ENCODE measurements at places on chromosomes 4 and X.
A peak's percentile ranks its signal among the peaks of the same experiment; 100 is the strongest.

- no peak for DNase-seq
These were observed 172.2 kb upstream of the ARHGAP24 start for GRCh38 chr4:85302756-85303155.

DNA sequence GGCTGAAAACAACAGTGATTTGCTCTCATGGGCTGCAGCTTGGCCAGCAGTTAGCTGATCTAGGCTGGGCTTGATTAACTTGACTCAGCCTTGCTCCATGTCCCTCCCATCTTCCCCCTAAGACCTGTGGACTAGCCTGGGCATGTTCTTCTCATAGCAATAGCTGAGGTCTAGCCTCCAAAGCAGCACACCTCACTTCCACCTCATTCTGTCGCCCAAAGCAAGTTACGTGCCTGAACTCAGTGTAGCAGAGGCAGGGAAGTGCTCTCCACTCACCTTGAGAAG lies 62.2 kb downstream of the EVC start:
- no peak for DNase-seq

DNA sequence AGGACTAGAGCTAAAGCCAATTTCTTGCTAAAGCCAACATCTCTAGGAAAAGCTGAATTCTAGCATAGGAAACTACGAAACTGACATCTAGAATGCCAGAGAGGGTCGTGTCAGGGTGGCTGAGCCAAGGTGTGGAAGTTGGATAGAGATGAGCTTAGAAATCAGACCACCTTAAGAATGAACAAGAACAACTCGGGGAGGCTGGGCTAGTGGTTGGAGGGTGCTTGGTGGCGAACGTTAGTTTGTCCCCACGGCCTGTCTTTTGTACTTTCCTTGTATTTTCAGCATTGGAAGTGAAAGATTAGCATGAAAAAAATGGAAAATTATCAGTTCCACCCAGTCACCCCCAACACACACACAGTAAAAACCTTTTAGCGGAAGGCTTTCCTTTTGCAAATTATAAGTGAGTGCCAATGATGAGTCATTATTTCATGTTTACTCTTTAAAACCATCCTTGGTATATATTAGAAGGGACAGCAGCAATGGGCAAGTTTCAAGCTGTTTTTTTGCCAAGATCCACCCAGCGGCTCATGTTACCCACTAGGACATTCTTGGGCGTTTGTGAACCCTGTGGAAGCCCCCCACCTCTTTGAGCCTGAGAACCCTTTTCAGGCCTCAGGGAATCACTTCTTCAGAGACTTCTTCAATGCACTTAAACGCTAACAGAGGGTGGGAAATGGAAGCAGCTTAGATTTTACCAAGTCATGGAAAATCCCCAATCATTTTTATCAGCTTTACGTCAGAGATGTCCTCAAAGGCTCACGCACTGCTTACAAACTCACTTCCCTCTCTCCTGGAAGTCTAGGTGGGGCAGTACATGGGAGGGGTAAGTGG lies 4.9 kb upstream of the PPEF1 start:
- DNase-seq, result no peak

DNA sequence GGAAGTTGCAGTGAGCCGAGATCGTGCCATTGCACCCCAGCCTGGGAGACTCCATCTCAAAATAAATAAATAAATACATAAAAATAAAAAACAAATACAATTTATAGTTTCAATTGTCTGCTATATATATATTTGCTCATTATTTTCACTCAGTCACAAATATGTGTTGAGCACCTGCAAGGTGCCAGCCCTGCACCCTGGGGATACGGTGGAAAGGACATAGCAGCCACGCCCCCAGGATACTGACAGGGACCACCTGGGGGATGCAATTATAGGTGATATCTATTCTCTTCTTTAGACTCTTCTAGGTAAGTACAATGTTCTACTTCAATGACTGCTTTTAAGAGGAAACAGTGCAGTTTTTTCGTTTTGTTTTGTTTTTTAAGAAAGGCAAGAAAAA lies 85.0 kb downstream of the JAKMIP1 start:
- no peak for DNase-seq

DNA sequence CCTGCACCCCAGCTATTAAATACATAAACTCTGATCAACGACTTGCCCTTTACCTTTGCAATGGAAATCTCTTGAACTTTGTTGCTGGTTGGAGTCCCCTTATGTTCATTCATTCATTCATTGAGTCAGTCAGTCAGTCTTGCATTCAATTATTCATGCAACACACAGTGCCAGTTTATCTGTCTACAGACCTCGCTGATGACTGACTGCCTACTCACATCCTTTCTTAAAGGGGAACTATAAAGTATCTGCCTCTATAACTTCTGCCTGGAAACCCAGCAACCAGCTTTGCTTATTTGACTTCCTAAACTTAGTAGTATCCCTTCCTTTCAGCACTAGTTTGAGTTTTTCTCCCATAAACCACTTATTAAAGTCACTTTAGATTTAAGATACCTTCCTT lies 620.8 kb upstream of the ADGRL3 start:
- no peak for DNase-seq

DNA sequence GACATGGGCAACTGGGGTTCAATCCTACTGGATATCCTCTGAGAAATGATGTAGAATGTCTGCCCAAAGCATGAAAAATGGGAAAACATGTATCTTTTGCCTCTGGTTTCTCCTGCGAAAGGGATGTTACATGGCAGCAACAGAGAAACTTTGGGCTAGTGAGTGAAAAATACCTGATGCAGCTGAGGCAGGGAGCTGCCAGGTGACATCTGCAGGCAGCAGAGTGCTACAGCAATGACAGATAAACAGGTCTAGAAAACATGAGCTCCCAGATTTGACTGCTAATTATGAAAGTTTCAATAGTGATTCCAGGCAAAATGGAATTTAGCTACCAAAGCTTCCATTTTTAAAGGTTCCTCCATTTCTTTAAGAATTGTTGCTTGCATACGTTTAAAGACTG lies 4.8 kb upstream of the CXCL1 start:
- DNase-seq, result no peak

GRCh38 chr4:24747234-24747975 lies 48.0 kb upstream of the SOD3 start:
- no peak for DNase-seq

GRCh38 chr4:176409627-176410026 lies 89.9 kb downstream of the SPCS3 start:
- DNase-seq, result no peak

DNA sequence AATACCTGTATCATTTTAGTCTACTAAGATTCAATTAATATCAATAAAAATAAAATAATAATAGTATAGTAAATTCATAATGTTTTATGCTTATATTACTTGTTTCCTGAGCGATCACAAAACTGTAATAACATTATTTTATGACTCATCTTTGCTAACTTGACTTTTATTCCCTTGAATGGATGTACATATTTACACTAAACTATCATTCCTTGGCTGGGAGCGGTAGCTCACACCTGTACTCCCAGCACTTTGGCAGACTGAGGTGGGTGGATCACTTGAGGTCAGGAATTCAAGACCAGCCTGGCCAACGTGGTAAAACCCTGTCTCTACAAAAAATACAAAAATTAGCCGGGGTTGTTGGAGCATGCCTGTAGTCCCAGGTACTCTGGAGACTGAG lies 104.0 kb upstream of the SLC34A2 start:
- no peak for DNase-seq

DNA sequence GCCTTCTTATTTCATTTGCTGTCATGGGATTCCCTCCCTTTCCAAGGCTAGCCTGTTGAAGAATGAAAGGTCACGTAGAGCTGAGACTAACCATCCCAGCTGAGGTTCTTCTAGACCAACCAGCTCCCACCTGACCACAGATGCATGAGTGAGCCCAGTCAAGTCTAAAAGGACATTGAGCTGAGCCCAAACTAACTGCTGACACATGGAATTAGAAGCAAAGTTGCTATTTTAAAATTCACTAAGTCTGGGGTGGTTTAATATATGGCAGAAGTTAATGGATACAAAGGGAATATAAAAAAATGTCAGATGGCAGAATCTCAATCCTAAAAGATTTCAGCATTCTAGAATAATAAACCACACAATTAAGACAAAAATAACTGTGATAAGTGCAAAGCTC lies 118.9 kb upstream of the RASGEF1B start:
- no peak for DNase-seq

DNA sequence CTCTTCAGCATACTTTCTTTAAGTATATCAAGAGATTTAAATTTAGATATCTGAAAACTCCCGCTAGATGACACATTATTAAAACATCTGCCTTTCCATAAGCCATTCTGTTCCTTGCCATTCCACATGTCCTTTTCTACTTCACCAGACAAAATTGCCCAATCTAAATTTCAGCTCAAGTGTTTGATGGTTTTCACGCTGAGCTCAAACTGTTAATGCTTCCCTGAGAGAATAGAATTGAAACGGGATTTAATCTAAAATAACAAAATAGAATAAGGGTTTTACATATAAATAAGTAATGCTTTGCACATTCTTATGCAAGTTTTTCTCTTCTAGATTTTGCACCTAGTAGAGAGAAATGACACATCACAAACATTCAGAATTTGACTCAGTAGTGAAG lies 764.5 kb upstream of the TENM3 start:
- DNase-seq, result no peak

- DNase-seq, result no peak
These were observed 162.8 kb upstream of the ARX start for GRCh38 chrX:25178555-25178954.

DNA sequence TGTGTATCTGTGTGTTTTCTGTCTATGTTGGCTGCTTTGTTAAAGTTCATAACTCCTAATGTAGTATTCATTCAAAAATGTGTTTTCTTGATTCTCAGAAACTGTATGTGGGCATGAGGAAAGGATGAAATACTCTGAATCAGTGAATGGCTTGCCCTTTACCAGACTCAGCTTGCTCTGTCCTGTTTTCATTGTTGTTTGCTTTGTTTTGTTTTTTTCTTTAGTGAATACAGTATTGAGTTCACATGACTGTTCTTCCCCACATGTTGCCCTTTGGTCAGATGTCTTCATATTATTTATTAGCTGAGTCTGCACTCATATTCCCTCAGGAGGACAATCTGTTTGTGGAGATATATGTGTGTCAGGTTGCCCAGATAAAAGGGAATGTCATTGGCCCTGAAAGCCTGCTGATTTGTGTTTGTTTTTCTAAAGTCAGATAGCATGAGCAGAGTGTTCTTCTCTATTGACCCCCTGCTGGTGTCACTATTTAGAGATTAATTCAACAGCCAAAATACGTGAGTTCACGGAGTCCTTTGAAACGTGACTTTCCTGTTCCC lies 1184.4 kb downstream of the RPA4 start:
- no peak for DNase-seq

DNA sequence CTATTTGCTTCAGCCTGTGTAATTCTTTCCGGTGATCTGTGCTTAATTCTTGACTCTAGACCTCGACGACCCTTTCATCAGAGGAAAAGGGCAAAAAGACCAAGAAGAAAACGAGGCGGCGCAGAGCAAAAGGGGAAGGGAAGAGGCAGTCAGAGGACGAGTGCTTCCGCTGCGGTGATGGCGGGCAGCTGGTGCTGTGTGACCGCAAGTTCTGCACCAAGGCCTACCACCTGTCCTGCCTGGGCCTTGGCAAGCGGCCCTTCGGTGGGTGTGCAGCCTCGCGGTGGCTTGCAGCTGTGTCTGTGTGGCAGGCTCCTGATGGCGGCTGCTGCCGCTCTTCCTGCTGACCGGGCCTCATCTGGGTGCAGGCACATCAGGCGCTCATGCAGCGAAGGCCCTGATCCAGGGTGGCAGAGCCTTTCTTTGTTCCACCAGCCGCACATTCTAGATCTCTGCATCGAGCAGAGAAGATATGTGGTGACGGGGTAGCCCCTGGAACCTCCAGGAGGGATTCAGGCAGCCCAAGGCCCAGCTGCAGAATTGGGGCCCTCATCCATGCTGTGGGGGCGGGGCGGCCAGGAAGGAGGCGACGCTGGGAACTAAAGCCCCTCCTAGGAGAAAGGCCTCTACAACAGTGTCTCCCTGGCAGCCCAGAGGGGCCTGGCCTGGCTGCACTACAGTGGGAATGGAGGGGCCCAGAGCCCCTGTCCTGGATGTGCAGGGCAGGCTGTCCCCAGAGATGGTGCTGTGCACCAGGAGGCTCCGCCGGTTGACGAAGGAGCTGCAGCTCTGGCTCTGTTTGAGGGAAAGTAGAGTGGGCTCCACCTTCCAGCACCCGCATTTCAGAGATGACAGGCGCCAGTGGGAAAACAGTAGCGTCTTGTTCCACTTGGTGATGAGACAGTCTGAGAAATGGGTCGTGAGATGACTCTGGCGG lies 32.1 kb downstream of the NELFA start:
- no peak for DNase-seq

DNA sequence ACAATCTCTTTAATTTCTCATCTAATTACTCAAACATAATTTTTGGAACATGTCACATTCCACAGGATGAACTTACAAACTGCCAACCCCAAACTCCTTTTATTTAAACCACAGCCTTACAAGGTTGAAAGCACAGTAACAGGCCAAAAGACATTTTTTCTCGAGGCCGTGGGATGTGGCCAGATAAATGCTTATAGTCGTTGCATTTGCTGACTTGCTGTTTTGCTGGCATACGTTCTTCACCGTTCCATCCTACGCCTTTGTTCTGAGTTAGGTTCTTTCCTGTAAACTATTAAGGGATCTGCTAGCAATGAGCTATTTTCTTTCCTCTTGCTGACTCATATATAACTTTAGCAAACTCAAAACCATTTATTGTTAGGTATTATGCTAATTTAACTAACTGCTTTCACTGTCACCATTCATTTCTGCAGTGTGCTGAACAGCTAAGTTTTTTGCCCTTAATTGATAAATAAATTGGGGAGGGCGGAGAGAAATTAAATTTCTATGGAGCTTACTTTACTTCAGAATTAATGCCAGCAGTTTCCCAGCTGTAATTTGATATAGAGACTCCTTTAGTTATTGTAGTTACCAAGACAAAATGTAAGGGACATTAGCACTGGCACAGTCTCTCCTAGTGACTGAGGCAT lies 135.1 kb upstream of the PACRGL start:
- DNase-seq, result no peak

- DNase-seq, result no peak
These were observed 5.5 kb upstream of the TMEM255A start for GRCh38 chrX:120316587-120317283.

DNA sequence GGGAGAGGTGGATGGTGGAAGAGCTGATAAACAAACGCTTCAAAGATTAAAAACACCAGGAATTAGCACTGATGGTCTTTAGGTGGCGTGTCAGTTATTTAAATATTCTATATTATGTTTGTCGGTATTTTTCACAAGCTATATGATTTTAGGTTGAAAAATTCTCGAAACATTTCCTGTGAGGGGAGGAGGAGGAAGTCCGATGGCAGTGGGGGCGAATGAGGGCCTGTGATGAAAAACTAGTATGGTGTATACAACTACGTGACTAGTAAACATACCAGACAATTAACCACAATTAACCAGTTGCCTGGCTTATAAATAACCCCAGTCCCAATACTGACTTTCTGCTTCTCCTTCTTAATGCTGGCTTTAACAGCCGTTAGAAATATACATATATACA lies 595 bp upstream of the NAP1L2 start:
- DNase-seq, result peak; percentile 52

GRCh38 chr4:141328560-141329173 lies 108.0 kb downstream of the ZNF330 start:
- DNase-seq, result no peak

- DNase-seq, result no peak
These were observed 50.4 kb downstream of the STX18 start for GRCh38 chr4:4491396-4491893.
